ENCODE measurements at places on chromosomes 6 and 20. TPM values are rescaled to one million over a fixed set of nuclear protein-coding genes. Genes with fewer than 3 reads are reported as not detected.
A peak's percentile ranks its signal among the peaks of the same experiment; 100 is the strongest.

The TNXB gene
- 5.0 TPM for total RNA-seq

The USP49 gene
- total RNA-seq = 18.7 TPM

The C6orf141 gene
- 35.9 TPM for total RNA-seq

The RGS17 gene
- total RNA-seq = 3.8 TPM

The TREML1 gene
- total RNA-seq = not detected

The SMAP1 gene
- 29.3 TPM for total RNA-seq

The PRDM13 gene
- total RNA-seq = 0.15 TPM

DNA sequence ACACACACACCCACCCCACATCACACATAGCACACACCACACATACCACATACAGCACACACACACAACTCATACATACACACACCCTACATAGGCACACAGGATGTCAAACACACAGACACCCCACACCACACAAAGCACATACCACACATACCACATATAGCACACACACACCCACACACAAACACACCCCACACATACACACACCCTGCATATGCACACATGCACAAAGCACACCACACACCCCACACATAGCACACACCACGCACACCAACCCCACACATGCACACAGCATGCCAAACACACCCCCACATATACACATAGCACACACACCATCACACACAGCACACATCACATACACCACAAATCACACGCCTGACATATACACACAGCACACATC is 79.1 kb downstream of the RAMACL start:
- DNase-seq = no peak

DNA sequence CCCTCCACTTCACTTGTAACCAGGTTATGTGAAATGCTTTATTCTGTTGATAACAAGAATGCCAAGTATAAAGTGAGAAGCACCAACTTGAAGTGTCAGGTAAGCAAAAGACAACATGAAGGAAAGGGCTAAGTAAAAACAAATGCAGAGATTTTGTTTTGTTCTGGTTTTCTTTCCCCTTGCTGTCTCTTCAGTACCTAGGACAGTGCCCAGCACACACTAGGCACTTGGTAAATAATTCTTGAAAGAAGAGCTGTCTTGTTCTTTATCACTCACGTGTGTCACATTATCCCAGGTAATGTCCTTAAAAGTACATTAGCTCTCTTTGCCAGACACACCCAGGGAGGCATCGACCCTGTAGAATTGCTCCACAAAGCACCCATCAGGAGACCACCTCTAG is 350.0 kb upstream of the IRAK1BP1 start:
- no peak for DNase-seq

GRCh38 chr6:160134779-160135547 is 13.3 kb downstream of the SLC22A1 start:
- no peak for DNase-seq

GRCh38 chr20:59729506-59729905 is 125.2 kb downstream of the PHACTR3 start:
- no peak for DNase-seq

DNA sequence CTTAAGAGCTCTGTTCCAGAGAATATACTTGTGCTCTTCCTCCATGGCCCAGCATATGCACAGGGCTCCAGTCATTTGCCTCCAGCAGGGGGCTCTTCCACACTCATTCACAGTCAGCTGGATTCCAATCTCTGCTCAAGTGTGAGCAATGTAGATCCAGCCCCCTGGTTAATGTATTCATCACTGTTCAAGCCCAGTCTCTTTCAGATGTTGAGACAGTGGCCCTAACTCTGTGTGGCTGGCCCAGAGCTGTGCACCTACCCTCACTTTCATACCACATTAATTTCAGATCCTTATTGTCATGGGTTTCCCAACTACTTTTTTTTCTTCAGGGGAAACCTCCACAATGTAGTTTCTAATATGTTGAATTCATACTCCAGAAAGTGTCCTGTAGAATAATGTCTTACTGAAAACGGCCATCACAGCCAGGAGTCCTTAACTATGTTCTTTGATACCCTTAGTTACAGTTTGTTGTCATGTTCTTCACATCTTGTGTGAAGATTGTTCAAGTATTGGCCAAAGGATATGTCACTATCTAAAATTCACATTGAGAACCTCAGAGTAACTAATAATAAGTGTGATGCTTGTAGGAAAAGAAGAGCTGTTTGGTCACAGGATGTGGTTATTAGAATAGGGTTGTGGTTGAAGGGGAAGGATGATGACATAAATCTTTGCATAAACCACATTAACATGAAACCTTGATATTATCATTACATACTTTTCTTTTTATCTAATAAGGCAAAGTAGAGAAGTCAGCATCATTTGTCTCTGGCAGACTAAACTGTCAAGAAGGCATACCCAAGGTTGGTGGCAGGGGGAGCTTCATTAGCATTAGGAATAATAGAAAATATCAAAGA is 14.4 kb upstream of the HLA-DQA1 start:
- peak; percentile 81 for DNase-seq

DNA sequence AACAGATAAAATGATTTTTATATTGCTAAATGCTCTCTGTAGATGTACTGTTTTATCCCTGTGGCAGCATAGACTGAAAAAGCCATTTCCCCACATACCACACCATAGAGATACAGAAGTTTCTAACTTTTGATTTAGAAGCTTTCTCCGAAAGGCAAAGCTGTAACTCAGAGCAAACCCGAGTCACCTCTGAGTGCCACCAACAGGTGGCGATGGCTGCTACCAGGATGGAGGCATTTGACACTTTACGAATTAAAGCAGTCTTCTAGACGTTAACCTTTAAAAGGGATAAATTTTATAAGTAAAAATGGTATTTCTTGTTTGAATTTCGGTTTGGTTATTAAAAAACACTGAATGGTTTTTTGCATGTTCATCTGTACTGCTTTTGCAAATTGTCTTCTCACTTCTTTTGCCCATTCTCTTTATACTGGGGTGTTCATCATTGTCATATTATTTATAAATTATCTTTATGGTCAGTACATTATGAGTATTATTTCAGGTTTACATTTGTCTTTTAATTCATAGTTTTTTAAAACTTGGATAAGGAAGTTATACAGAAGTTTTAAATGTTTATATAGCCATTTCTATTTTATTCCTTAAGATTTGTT is 201.0 kb upstream of the CEP162 start:
- peak; percentile 45 for DNase-seq
